ENCODE measurements at places on chromosomes 11 and 22.

DNA sequence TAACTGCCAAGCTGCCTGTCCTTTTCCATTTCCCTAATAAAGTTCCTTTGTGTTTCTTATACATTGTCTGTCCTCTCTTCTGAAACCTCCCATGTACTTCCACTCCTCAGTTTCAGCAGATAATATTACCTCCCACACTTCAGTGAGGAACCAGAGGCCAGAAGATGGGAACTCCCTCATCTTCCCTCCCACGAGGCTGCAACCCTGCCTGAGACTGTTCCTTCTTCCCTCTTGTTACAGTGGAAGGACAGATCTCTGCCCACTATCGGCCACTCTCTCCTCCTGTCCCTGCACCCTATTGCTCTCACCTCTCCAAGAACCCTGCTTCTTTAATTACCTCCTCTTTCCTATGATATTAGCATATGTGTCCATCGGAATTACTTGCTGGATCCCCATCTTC lies 38.1 kb upstream of the SWAP70 start:
- no peak for DNase-seq

- DNase-seq, result no peak
Measured at GRCh38 chr22:25828422-25828821, 86.4 kb downstream of the MYO18B start.

GRCh38 chr22:17748555-17749353 lies 25.5 kb downstream of the BID start:
- DNase-seq, result no peak

GRCh38 chr11:45155058-45155551 lies 8.7 kb downstream of the PRDM11 start:
- no peak for DNase-seq

DNA sequence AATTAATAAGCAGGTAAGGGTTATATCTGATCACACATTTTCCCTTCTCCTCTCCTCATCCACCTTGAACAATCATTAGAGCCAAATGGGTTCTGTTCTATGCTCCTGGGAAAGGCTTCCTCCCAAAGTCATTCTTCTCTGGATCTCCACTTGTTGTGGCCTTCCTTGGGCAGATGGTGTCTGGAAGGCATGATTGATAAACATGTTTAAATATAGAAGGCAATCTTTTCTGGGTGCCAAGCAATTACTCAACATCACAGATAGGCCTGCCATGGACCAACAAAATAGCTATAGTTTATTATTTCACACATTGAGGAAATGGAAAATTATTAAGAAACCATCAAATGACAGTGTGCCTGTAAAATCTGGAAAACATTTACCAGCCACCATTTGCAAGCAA lies 73.5 kb downstream of the KCNA4 start:
- no peak for DNase-seq

- no peak for DNase-seq
Measured at GRCh38 chr11:119161871-119162270, 6.7 kb upstream of the NLRX1 start.

- DNase-seq, result no peak
Measured at GRCh38 chr11:128946648-128947047, 4.0 kb upstream of the TP53AIP1 start.

DNA sequence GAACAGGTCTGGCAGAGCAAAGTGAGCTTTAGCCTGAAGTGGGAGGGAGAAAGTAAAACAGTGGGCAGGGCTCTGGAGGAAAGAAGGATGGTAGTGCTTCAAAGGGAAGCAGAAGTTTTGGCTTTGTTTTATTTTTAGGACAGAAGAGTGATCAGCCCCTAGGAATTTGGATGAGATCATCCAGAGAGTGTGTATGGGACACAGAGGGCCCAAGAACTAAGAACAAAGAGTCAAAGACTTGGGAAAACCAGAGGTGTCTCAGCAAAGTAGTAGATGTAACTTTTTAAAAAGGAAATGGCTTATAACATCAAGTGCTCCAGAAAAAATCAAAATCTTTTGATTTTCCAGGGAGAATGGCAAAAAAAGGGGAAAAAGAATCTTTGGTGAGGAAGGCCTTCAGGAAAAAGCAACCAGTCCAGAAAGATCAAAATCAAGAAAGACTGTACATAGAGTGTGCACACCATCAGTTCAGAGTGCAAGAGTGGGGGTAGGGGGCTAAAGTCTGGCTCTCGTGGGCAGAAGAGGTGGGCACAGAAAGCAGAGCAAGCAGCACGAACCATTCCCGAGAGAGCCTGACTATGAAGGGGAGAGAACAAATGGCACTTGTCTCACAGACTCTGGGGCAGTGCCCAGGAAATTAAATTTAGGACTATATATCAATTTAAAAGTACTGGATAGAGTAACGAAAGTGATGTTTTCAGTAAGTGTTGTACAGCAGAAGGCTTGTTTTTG lies 30.0 kb downstream of the MAPK1 start:
- no peak for DNase-seq

GRCh38 chr11:35073691-35074419 lies 65.1 kb upstream of the CD44 start:
- DNase-seq, result peak; percentile 48

- DNase-seq, result no peak
Measured at GRCh38 chr11:89361734-89362133, 129.4 kb downstream of the NOX4 start.

DNA sequence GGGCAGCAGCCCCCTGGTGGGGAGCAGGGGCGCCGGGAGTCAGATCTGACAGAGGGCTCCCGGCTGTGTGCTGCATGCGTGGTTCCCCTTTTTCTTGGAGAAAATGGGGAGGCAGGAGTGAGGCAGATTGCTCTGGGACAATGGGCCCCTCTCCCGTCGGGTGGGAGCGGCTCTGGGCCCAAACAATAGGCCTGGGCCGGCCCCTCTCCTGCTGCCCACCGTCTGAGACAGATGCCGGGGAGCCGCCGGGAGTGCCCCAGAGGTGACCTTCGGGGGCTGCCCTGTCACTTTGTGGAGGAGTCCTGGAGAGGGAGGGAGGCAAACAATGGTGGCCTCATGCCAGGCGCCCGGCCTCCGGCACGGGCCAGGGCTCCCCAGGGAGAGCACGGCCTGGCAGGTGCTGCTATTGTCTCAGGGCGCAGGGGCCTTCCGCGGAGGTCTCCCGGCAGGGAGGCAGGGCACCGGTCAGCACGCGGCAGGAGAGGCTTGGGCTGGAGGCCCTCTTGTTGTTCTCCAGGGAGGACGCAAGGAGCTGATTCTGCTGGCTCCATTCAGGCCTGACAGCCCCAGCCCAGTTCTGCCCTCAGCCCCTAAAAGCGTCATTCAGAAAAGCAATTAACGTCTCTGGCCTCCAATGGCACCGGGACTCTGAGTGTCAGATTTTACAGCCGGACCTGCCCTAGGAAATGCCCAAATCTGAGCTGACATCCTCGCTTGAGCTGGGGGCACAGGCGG lies 44.8 kb downstream of the SMIM38 start:
- no peak for DNase-seq

DNA sequence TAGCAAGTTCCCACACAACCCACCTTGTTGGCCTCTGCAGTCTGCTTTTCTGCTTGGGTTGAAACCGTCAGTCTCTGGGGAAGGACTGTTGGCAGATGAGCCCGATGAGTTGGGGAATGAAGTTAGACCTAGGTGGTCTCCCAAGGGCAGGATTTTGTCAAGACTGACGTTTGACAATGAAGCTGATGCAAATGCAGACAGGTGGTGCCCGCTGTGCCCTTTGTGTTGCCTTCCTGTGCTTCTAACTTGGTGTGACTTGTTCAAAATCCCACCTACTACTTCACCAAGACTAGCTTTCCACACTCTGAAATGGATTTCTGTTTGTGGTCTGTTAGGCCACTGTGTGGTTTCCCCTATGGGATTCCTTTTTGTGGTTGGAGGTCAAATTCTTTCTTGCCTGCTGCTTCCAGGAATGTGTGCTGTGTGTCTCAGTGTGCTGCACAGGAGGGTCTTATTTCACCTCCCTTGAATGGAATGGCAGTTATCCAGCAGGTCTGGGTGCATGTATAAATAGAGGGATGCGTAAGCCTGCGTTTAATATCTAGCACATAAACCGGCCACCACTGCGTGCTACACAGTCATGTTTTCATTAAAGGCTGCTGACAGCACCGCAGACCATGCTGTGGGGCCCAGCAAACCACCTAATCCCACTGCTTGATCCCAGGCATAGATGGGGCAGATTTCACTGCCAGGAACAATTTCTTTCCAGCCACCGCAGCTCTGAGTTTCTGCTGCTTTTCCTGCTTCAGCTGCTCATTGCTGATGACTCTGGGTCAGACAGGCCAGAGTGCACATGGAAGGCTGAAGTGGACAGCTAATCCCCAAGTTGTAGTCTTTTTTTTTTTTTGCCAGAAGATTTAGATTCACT lies 44.8 kb downstream of the ADAMTS8 start:
- DNase-seq, result no peak

DNA sequence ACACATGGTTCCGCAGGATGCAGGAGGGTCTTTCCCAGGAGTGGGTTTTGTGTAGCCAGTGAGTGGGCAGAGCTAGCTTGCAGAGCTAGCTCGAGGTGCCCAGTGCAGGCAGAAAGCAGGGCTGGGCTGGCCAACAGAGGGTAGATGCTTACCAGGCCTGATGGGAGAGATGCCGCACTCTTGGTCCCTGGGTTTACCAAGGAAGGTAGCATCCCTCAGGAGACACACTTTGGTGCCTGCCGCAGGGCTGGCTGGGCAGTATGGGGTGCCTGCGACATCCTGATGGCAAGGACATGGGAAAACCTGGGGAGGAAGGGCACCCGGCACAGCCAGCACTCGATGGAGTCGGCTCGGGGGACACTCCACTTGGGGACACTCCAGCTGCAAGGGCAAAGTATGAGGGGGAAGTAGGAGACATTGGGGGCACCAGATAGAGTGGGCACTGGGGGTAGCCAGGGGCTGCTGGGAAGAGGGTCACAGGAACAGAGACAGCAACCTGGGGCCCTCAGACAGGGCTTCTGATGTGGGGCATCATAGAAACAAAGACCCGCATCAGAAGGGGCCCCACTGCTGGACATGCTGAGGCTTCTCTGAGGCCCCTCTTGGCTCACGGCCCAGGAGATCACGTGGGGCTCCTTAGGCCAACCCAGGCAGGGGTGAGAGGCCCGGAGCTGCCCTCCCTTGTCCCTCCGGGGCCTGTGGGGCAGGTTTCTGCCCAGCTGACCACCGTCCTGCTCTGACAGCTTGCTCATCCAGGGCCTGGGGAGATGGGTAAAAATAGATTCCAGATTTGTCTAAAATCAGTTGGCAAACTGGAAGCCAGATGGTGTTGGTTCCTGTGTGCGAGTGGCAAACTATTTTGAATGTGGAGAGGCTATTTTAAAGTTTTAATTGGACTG lies 89.8 kb downstream of the MORC2 start:
- no peak for DNase-seq

GRCh38 chr11:32334822-32335221 lies 100.5 kb downstream of the WT1 start:
- DNase-seq, result peak; percentile 42

DNA sequence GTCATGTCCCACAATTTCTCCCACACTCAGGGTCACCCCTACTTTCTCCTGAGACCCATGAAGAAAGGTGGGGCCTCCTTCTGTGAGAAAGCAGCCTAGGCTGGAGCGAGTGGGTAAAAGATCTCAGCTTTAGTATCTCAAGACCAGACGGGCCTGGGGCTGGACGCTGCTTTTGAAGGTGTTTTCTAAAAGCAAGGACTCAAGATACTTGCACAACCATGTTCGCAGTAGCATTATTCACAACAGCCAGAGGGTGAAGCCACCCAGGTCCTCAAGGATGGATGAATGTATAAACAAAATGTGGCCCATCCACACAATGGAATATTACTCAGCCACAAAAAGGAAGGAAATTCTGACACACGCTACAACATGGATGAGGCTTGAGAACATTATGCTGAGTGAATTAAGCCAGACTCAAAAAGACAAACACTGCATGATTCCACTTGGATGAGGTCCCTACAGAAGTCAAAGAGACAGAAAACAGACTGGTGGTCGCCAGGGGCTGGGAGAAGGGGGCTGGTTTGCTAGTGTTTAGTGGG lies 10.6 kb downstream of the SHANK2 start:
- no peak for DNase-seq

DNA sequence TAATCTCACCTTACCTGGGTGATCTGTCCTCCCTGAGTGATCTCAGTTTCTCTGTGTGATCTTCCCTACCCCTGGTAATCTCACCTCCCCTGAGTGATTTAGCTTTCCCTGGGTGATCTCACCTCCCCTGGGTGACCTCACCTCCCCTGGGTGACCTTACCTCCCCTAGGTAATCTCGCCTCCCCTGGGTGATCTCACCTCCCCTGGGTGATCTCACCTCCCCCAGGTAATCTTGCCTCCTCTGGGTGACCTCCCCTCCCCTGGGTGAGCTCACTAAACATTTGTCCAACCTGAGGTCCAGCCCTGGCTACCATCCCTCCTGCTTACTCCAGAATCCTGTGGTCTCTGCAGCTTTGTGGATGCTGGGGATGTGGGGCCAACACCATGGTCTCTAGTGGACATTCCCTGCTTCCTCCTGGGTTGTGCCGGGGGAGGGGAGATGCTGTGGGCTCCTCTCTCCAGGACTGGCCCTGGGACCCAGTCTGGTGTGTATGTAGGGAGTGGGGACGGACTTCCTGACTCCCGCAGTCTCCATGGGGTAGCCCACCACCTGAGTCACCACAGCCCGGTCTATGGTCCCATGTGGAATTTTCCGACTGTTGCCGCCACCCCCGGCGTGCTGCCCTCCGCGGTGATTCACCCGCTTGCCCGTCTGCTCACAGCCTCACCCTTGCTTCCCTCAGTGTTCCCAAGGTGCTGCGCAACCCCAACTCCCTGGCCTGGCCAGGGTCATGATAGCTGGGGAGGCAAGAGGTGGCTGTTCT lies 9.9 kb downstream of the LSP1 start:
- DNase-seq, result no peak

GRCh38 chr11:134253188-134253993 lies at the start of the genes ACAD8 and THYN1:
Gene ACAD8, plus strand, starts transcription at chr11:134253568. Its CDS starts 33 bp downstream, at chr11:134253601.
Gene THYN1, minus strand, starts transcription at chr11:134253352. Its CDS starts 470 bp downstream, at chr11:134252882.
- DNase-seq, result peak; percentile 97

DNA sequence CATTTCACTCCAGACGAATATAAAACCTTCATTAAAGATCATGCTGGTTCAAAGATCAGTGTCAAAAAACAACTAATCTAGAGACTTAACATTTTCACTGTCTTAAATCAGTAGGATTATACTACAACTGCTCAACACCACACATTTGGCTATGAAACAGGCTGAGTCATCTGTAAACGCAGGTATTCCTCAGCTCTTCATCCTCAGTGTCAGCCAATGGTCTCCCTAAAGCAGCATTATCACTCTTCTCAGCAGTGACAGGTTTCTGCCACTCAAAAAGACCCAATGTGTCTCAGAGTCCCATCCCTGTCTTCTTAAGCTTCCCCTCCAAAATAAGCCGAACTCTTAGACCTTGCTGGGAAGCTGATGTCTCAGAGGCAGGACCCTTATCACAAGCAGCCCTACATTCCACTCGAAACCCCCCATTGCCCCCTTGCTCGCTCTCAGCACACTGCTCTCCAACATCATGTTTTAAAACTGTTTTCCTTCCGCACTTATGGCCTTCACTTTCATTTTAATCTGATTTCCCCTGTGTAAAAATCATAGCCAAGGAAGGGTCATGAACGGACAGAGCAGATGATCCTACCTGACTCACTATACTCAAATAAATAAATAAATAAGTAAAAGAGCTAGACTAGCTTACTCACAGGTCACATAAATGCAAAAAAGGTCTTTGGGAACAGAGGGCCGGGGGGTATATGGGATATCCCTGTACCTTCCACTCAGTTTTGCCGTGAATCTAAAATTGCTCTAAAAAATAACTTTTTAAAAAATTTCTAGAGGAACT lies 23.0 kb downstream of the CDON start:
- peak; percentile 41 for DNase-seq

- DNase-seq, result no peak
Measured at GRCh38 chr11:37519781-37520180, 921.7 kb upstream of the RAG2 start.

- no peak for DNase-seq
Measured at GRCh38 chr11:41926339-41926738, 466.9 kb upstream of the LRRC4C start.

- DNase-seq, result peak; percentile 40
Measured at GRCh38 chr11:62574363-62575071, 826 bp upstream of the EEF1G start.

- no peak for DNase-seq
Measured at GRCh38 chr11:103622296-103622695, 414.1 kb upstream of the DDI1 start.
